ENCODE measurements at places on chromosomes 3 and 15.
A peak's percentile ranks its signal among the peaks of the same experiment; 100 is the strongest.

DNA sequence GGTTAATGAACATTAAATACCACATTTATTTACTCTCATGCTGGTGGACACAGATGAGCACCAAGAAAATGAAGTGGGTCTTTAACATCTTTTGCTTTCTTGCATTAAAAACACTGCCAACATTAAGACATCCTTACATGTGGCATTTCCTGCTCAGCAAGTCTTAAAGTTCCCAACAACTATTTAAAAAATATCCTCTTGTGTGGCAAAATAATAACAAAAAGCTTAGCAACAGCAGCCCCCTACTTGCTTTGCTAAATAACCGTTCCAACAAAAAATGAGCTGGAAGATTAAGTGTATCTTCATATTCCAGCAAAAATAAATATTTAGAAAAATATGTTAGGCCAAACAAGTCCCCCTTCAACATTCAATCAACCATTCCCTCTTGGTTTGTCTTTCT, 93.1 kb downstream of the SUCLG2 start:
- no peak for DNase-seq

DNA sequence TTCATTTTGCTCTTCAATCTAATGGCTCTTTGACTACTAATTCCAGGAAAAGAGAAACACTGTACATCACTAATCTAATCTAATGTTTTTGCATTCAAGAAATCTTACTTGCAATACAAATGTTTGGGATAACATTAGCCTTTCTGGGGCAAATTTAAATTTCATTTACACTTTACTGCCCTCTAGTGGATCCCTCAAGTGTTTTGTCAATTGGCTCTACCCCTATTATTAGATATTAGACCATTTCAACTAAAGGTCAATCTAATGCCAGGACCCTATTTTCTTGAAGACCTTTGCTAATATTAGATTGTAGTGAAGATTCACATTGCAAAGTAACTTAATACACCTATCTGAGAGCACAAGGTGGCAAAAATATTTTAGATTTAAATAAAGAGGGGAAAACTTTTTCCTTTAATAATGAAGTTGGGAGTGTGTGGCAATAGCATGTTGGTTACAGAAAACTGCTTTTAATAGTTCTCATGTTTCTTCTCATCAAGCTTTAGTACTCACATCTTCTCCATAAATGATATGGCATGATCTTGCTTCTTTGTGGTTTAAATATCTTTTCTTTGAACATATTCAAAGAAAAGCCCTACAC, 5.0 kb downstream of the C2CD4A start:
- DNase-seq = no peak

DNA sequence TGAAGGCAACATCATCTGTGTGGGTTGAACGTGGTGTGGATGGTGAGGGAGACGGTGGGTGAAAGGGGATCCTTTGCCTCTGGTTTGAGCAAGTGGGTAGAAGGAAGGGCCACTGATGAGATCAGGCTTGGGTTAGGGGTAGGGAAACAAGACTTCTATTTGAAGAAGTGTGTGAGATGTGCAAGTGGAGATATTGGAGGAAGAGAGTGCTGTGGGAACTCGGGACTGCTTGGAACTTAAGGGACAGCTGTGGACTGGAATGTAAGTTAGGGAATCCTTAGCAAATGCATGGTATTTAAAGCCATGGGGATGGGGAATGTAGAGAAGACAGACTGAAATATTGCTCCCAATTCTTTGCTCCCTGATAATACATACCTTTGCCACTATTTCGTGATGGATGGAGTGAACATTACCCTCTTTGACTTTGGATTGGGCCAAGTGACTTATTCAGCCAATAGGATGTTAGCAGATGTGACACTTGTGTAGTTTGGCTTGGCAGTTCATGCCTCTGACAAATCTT, 30.2 kb upstream of the AMOTL2 start:
- no peak for DNase-seq

GRCh38 chr15:25694239-25694584, 168.9 kb downstream of the ATP10A start:
- DNase-seq = no peak

- DNase-seq = no peak
These were observed 674.4 kb downstream of the NTRK3 start for GRCh38 chr15:87582169-87582568.

DNA sequence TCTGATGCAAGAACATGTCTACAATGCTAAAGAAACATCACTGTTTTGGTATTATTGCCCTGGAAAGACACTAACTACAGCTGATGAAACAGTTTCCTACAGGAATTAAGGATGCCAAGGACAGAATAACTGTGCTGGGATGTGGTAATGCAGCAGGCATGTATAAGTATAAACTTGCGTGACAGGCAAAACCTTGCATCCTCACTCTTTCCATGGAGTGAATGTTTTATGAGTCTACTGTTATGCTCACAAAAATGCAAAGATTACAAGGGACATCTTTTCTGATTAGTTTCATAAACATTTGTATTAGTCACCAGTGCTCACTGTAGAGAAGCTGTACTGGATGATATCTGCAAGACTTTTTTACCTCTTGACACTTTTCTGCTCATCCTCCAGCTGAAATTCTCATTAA, 143.6 kb downstream of the NAALADL2 start:
- no peak for DNase-seq

DNA sequence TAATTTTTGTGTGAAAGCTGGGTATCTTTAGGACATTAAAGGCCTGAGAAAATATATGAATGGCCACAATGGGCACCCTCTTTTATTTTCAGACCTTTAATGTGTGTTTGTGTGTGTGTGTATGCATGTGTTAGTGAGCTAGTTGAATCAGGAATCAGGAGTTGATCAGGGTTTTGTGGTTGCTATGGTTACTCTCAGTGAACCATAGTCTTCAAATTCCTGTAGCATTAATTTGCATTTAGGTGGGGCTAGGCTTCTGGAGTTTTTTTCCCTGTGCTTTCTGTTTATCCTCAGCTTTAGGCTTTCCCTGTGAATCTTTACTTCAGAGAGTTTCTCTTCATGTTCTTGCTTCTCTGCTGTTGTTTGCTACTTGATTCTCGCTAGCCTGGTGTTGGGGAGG, 122.0 kb upstream of the ONECUT1 start:
- no peak for DNase-seq

GRCh38 chr3:50264383-50264963, 4.5 kb upstream of the SEMA3B start:
- DNase-seq = no peak

- no peak for DNase-seq
These were observed 45.8 kb upstream of the SEC13 start for GRCh38 chr3:10366651-10367101.

DNA sequence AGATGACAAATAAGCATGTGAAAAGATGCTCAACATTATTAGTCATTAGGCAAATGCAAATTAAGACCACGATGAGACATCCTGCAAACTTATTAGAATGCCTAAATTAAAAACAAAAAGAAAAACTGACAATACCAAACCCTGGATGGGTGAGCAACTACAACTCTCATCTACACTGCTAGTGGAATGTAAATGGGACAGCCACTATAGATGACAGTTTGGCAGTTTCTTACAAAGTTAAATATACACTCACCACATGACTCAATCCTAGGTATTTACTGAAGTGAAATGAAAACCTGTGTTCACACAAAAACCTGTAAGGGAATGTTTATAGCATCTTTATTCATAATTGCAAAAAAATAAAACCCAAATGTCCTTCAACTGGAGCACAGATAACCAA, 74.7 kb downstream of the NPTN start:
- DNase-seq = no peak

DNA sequence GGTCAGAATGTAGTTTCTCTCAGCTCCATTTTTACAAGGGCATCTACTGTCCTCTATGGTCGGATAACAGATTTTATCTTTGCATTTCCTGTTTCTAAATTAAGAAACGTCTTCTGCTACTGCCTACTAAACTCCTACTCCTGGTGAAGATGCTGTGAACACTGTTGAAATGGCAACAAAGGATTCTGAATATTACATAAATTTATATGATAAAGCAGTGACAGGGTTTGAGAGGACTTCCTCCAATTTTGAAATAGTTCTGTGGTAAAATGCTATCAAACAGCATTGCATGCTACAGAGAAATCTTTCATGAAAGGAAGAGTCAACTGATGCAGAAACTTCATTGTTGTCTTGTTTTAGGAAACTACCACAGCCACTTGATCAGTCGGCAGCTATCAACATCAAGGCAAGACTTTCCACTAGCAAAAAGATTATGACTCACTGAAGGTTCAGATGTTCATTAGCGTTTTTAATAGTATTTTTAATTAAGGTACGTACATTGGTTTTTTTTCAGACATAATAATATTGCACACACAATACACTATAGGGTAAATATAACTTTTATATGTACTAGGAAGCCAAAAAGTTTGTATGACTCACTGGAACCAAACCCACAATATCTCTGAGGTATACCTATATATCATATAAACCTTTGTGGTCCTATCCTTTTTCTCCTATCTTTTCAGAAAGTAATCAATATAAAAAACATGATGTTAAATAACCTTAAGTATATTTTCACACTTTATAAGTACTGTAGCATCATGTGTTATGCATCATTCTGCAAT, 156.1 kb downstream of the STAG1 start:
- DNase-seq = no peak

- DNase-seq = no peak
These were observed 39.7 kb downstream of the GLDN start for GRCh38 chr15:51380999-51381806.

GRCh38 chr3:17398959-17399551, 343.4 kb downstream of the TBC1D5 start:
- no peak for DNase-seq

GRCh38 chr3:16982460-16982859, 97.7 kb downstream of the PLCL2 start:
- no peak for DNase-seq

GRCh38 chr3:113685956-113686721, 10.3 kb downstream of the USF3 start:
- DNase-seq = no peak

- peak; percentile 73 for DNase-seq
These were observed 20.6 kb upstream of the EPHB3 start for GRCh38 chr3:184540777-184541681.

DNA sequence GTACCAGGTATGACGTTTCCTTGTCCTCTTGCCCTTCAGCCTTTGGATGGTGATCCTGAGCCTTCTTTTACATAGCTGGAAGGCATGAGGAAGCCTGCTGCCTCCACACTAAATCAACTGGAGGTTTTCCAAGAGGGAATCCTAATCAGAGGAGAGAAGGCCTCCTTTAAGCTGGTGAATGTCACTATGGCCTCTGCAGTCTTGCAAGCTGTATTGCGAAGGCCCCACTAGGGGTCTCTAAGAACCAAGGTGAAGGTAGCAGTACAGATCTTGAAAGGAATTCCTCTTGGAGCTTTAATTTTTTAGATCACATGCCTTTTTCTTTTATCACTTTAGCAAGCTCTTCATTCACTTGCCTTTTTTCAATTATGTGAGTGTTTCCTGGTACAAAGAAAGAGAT, 119.2 kb downstream of the GHSR start:
- no peak for DNase-seq

DNA sequence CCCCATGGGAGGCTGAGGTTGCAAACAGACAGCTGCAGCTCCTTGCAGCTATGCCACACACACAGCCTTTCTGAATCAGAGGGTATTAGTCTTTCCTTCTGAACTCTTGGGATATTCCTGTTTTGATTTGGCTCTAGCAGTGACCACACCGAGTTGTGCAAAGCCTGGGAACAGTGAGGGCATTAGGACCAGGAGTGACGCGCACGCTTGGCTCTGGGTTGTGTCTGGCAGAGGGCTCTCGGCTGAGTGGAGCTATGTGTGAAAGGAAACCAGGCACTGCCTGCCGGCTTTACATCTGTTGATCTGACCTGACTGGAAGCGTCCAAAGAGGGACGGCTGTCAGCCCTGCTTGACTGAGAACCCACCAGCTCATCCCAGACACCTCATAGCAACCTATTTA, at the start of gene GALNT15:
TSS of gene GALNT15 (plus strand) at position 292 of the 400 bp plus-strand sequence. CDS start 472 bp downstream, outside the sequence.
- DNase-seq = no peak

- DNase-seq = no peak
These were observed 64.5 kb downstream of the KLHL25 start for GRCh38 chr15:85730001-85730820.

GRCh38 chr3:62051506-62051905, 321.8 kb downstream of the FEZF2 start:
- peak; percentile 73 for DNase-seq

DNA sequence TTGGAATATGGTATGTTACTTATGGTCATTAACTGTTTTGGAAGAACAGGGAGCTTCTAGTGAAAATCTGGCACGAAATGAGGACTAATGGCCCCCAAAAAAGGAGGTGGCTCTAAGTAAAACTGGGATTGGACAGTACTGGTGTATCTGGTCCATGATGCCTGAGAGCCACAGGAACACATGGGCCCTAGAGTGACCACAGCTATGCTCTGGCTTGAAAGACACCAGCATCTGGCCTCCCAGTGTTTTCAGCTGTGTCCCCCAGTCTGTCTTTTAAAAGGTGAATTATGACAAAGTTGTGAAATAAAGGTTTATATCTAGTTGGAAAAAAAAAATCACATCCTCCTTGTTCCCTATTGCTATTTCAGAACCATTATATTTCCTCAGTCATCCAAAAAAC, 64.5 kb downstream of the GSK3B start:
- DNase-seq = no peak

DNA sequence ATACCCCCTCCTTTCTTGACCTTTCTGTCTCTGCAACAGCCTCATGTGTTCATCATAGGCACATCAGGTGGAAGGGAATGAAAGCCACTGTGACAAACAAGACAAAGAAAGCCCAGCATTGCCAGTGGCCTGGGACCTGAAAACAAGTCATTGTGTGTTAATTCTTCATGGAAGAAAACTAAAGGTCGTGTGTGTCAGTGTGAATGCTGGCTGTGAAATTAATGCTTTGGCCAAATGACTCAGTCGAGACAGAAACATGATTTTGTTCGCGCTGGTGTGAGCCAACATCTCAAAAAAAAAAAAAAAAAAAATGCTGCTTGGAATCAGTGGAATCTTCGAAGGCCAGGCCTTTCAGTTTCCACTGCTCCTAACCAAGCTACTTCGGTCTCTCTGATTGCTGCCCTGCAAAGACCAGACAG, 386.5 kb upstream of the PROK2 start:
- no peak for DNase-seq

DNA sequence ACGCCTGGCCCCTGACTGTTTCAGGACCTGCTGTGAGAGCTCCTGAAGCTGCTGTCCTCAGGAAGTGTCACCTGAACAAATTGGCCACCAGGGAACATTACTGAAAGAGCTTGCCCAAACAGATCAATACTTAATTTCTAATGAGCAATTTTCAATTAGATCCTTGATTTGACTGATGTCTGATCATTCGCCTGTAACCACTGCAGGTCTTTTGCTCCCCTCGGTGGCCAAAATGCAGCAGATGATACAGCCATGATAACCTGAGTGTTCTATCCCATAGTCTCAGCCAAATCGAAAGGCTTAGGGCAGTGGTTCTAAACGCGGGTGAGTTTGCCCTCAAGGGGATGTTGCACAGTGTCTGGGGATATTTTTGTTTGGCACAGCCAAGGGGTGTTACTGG, 57.6 kb upstream of the MEX3B start:
- DNase-seq = no peak
